ENCODE measurements at places on chromosomes 7 and 10. TPM values are rescaled to one million over a fixed set of nuclear protein-coding genes. Genes with fewer than 3 reads are reported as not detected.

The DNAJB12 gene
- 21.8 TPM for polyA plus RNA-seq

The NYAP1 gene
- polyA plus RNA-seq: 1.4 TPM

The MUC12 gene
- 0.69 TPM for polyA plus RNA-seq

The SYT15B gene
- polyA plus RNA-seq: 1.1 TPM

The PRSS1 gene
- not detected for polyA plus RNA-seq

The HOXA9 gene
- polyA plus RNA-seq: 11.1 TPM

The CYP3A4 gene
- polyA plus RNA-seq: not detected

The GATAD1 gene
- polyA plus RNA-seq: 21.3 TPM

The UPK3B gene
- polyA plus RNA-seq: 0.12 TPM

The HOXA1 gene
- polyA plus RNA-seq: 0.73 TPM

DNA sequence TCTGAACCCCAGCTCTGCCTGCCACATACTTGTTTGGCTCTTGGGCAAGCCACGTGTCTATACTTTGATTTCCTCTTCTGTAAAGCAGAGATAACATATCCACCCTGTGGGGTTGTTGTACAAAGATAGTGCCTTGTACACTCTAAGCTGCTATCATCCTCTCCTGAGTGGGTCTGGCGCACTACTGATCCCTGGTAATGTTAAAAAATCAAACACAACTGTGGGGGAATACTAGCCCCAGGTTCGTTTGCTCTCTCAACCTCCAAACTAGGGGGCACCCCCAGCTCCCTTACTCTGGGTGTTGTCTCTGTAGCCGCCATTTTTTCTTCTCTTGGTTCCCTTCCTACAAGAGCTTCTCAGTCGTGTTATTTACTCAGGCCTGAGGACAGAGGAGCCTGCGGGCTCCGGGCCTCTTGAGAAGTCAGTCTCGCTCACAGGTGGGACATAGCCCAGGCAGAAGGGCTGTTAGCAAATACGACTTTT is 1.0 kb downstream of the POLM start:
- no peak for DNase-seq

DNA sequence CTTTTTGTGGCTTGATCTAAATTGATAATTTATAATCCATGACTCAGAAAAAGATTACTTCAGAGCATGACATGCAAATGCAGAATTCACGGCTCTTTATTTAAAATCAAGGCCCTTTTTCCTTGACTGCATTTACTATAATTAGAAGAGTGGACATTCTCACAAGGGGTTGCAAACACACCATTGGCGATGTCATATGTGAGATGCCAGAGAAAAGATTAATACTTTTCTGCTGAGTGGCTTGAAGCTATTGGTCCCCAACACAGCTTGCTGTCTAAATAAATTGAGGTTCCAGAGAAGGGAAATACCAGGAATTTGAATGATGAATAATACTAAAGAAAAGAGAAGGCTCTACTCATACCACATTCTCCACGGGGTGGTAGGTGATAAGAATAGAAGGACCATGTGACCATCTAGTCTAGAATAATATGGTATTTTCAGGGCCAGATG is 78.7 kb upstream of the ARID5B start:
- no peak for DNase-seq

- DNase-seq: peak; percentile 12
These were observed 361.8 kb upstream of the MGMT start for GRCh38 chr10:129105266-129105665.

DNA sequence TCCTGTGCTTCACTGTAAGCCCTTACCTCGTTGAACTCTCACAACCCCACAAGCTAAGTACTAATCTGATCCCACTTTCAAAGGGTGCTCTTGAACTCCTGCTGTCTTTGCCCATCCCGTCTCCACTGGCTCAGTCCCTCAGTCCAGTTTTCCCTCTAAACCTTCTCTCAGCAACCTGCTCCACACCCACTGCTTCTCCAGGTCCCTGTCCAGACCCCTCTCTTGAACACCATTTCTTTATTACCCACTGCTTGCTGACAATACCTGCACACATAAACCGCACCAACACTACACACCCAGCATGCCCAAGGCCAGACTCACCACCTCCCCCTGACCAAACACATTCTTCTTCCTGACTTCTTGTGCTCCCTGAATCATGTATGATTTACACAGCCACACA is 343.3 kb downstream of the GRID1 start:
- no peak for DNase-seq

DNA sequence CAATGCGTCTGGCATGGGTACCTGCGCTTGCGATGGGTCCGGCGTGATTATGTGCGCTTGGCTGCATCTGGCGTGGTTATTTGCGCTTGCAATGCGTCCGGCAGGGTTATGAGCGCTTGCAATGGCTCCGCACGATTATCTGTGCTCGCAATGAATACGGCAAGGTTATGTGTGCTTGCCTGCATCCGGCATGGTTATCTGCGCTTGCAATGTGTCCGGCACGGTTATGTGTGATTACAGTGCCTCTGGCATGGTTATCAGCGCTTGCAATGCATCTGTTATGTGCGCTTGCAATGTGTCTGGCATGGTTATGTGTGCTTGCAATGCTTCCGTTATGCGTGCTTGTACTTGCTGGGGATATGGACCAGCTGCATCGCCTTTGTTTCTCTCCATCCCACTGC is 37.7 kb downstream of the RBAK start:
- DNase-seq: no peak

GRCh38 chr10:88289342-88289741 is 293.8 kb downstream of the RNLS start:
- DNase-seq: no peak

GRCh38 chr7:30173058-30173897 is 38.5 kb downstream of the MTURN start:
- peak; percentile 83 for DNase-seq

DNA sequence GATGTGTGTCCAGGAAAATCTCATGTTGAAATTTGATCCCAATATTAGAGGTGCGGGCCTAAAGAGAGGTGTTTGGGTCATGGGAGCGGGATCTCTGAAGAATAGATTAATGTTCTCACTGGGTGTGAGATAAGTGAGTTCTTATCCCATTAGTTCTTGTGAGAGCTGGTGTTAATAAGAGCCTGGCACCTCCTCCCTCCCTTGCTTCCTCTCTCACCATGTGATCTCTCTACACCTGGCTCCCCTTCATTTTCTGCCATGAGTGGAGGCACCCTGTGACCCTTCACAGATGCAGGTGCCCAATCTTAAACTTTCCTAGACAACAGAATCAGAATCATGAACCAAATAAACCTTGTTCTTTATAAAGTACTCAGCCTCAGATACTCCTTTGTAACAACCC is 19.5 kb downstream of the MTPN start:
- no peak for DNase-seq

- no peak for DNase-seq
These were observed 600 bp upstream of the DBNL start for GRCh38 chr7:44043902-44044301.

- DNase-seq: no peak
These were observed 369.6 kb downstream of the KCNMA1 start for GRCh38 chr10:77267703-77268675.

DNA sequence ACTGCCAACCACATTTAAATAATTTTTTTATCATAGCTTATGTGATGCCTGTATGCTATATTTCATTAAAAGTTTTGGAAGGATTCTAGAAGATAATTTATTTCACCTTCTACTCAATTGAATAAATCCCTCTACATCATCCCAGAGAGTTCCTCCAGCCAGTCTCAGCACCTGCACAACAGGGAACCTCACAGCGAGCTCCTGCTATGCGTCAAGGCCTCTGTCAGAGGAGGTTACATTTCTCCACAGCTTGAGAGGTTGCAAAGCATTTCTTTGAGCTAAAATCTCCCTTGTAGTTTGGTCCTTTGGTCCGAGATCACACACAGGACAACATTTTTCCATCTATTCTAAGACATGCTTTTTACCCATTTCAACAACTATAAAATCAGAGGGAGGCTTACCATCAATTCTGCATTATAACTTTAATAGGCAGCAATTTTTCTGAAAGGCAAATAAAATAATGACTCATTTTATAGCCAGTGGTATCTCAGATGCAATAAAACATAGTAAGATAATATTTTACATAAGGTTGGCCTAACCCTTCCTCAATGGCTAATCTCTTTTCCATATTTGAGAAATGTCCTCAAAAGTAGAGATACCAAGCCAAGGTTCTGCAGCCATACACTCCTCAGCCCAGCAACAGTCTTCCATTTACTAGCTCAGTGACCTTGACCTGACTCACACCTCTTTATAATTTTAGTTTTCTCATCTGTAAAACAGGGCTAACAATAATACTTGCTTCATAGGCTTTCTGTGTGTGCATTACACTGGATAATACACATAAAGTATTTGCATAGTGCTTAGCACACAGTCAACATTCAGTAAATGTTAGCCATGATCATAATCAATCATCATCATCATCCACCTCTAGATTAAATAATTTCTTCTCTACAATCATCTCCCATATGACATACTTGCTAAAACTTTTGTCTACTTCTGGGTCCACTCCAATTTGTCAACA is 68.8 kb downstream of the DOCK4 start:
- no peak for DNase-seq

GRCh38 chr7:159033956-159034355 is 110.7 kb downstream of the VIPR2 start:
- no peak for DNase-seq

DNA sequence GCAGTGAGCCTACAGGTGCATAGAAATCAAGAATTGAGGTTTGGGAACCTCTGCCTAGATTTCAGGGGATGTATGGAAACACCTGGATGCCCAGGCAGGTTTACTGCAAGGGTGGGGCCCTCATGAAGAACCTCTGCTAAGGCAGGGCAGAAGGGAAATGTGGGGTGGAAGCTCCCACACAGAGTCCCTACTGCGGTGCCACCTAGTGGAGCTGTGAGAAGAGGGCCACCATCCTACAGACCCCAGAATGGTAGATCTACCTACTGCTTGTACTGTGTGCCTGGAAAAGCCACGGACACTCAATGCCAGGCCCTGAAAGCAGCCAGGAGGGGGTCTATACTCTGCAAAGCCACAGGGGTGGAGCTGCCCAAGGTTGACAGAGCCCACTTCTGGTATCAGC is 533.5 kb downstream of the GPAM start:
- no peak for DNase-seq

DNA sequence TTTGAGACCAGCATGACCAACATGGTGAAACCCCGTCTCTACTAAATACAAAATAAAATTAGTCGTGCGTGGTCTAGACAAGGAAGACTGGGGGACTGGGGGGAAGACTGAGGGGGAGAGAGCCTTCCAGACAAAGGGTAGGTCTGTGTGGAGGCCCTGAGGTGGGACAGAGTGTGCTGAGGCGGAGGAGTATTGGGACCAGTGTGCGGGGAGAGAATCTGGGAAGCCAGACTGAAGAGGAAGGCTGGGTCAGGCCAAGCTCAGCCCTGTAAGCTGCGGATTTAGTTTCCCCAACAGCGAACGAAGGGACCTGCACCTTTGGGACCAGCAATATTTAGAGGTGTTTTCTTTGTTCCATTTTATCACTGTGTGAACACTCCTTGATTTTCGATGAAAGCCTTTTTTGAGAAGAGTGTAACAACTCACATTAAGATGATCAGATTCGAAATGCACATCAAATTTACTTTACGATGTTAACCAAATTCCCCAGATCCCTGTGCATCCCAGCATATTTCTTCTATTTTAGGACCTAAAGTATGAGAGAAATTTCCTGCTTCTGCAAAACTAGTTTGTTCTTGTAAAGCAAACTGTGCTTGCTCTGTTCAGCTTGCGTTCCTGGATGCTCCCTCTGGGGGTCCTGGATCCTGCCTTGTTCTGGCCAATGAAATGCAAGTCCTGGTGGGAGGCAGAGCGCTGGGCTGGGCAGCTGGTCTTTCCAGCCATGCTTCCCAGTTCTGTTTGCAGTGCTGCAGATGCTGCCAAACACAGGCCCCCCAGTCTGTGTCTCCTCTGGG is 39.4 kb downstream of the PLAU start:
- DNase-seq: peak; percentile 74

DNA sequence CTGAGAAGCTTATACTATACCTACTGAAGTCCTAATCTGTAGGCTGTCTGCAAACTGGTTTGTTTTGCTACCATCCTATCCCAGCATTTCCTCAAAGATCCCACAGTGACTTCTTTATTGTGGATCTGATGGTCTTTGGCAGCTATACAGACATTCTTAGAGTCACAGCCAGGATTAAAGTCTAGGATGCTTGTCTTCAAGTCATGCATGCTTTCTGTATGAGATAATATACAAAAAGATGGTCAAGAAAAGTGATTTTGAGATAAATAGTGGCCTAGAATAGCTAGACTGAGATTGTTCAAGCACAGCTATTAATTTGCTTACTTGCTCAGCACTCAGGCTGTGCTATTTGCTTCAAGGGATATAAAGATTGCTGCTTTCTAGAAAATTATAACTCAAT is 454.4 kb downstream of the AUTS2 start:
- no peak for DNase-seq

GRCh38 chr7:94933256-94933990 is 26.0 kb downstream of the PPP1R9A start:
- no peak for DNase-seq

GRCh38 chr10:88207121-88207546 is 343.7 kb downstream of the PTEN start:
- no peak for DNase-seq

GRCh38 chr10:52318136-52318701 is 4.1 kb downstream of the DKK1 start:
- DNase-seq: no peak

DNA sequence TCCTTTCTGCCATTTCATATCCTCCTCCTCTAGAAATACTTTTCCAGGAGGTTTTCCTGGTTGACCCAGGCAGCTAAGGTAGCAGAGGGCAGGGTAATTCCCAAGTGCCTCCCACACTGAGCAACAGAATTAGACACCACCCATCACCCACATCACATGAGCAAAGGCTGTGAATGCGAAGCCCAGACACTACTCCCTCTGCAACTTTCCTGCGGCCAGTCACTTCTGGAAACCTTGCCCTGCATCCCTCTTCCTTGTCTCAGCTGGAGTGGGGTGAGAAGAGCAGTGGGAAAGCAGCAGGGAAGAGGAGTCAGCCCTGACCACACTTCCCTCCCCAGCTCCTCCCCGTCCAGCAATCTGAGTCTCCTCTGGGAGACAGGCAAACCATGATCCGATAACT is 15.2 kb downstream of the TMEM176B start:
- no peak for DNase-seq

GRCh38 chr10:86945361-86946212 is 11.8 kb downstream of the MMRN2 start:
- peak; percentile 73 for DNase-seq

DNA sequence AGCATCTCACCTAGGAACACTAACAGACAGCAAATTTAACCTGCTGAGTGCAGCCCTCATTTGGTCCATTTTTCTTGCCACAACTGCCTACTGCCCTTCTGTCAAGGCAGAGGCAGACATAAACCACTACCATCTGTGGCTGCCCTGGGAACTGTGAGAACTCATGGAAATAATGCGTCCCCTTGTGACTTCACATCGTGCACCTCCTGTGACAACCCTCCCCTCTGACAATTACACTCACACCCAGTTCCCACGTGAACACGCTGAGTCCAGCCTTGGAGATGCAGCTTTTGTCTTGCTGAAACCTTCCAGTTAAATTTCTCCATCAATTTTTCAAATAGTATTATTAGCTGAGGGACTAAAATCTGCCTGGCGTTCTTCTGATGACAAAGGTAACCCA is 193.1 kb upstream of the KLF14 start:
- DNase-seq: no peak

DNA sequence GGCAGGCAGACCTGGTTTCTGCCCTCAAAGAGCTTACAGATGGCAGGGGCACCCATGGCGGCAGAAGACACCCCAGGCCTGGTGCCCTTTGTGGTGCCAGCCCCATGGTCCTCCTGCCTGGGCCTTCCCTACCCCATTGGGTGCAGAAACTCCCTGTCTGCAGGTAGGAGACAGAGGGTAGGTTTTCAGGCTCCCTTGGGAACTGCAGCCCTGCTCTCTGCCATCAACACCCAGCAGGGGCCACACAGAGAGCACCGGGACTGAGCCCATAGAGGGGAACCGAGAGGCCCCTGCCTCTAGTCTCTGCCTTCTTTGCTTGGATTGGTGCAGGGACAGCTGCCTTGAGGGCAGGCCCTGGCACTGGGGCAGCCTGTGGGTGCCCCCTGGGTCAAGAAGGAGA is 52.6 kb downstream of the GTF2IRD1 start:
- no peak for DNase-seq

All from muscle of back (tissue), 13 donors.